WTC11 (cell line): ENCODE measurements at places on chromosomes 7 and 10. TPM values are rescaled to one million over a fixed set of nuclear protein-coding genes. Genes with fewer than 3 reads are reported as not detected.

DNA sequence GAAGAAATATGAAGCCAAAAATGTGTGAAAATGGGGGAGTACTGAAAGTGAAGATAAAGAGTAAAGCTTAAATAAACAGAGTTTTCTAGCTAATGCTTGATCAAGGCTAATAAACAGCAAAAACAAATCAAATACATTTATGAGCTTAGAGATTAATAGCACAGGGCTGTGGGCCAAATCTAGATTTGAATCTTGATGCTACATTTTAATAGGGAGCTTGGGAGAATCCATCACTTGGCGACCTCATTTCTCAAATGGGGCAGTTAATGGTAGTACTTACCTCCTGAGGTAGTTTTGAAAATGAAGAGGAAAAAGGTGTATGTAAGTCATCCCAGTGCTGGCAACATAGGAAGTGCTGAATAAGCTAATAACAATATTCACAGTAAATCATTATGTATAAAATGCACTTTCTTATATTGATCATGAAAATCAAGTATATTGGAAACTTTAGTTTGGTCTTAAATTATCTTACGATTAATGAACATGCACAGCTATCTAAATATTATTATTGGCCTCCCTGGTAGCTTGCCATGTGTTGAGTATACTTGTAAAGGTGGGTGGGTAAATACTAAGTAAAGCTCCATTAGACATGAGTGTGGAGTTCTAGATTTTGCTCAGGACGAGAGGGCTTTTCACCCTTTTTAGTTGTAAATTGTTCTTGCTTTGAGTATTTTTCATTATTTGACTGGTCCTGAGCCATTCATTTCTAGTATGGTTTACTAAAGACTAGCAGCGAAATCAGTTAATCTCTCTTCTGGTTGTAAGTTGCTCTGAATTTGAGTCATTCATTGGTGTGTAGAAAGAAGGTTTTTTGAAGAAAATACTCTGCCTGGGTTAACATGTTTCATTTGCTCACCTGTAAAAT is 5.1 kb downstream of the BICC1 start:
- H3K36me3 ChIP-seq = no peaks in the 10 kb centered on the region
- H3K27ac ChIP-seq = no peak overlapping the region
- no peak overlapping the region for H3K4me3 ChIP-seq
- H3K4me1 ChIP-seq = peaks cover 7% of the 10 kb centered on the region
- peaks cover 23% of the 10 kb centered on the region for H3K27me3 ChIP-seq
- no peak for DNase-seq

GRCh38 chr10:88066876-88067275 is 203.5 kb downstream of the PTEN start:
- H3K4me1 ChIP-seq = peaks cover 14% of the 10 kb centered on the region
- no peaks in the 10 kb centered on the region for H3K36me3 ChIP-seq
- no peaks in the 10 kb centered on the region for H3K27me3 ChIP-seq
- H3K4me3 ChIP-seq = no peak overlapping the region
- no peak overlapping the region for H3K27ac ChIP-seq
- DNase-seq = no peak

DNA sequence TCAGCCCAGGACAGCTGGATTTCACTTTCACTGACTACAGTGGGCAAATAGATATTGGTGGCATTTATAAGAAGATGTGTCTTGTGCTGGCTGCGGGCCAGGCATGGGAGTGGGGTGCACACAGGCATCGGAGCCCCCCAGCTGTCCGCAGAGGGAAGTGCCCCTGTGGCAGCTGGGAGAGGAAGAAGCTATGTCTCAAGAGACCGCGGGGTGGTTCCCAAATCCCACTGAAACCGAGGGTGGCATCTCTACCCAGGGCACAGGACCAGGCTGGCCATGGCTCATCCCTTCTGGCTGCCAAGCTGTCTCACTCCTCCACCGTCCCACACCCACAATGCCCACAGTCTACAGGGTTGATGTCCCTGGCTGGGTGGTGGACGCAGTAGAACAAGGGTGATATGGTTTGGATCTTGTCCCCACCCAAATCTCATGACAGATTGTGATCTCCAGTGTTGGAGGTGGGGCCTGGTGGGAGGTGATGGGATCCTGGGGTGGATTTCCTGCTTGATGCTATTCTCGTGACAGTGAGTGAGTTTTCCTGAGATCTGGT is 94.8 kb downstream of the TCERG1L start:
- H3K27me3 ChIP-seq = no peaks in the 10 kb centered on the region; the same call in 1 of the 2 replicates
- no peak for DNase-seq
- no peak overlapping the region for H3K27ac ChIP-seq

- H3K27me3 ChIP-seq = no peaks in the 10 kb centered on the region
- H3K4me3 ChIP-seq = no peak overlapping the region
- H3K36me3 ChIP-seq = no peaks in the 10 kb centered on the region
- DNase-seq = no peak
- H3K4me1 ChIP-seq = peaks cover 13% of the 10 kb centered on the region
- H3K27ac ChIP-seq = no peak overlapping the region
Measured at GRCh38 chr10:69218831-69219230, 1.3 kb upstream of the HKDC1 start.

DNA sequence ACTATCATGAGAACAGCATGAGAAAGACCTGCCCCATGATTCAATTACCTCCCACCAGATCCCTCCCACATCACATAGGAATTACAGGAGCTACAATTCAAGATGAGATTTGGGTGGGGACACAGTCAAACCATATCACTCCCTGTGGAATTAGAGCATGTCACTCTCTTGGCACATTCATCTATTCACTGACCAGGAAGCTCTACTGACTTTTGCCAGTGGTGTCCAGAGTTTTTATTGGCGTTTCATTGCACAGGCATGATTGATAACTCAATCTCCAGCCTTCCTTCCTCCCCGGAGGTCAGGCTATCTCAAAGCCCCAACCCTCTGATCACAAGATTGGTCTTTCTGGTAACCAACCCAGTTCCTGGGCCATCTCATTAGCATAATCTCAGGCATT is 478.9 kb upstream of the NRP1 start:
- DNase-seq = no peak
- peaks cover 11% of the 10 kb centered on the region for H3K4me1 ChIP-seq
- peaks cover 14% of the 10 kb centered on the region for H3K36me3 ChIP-seq
- H3K27ac ChIP-seq = no peak overlapping the region

DNA sequence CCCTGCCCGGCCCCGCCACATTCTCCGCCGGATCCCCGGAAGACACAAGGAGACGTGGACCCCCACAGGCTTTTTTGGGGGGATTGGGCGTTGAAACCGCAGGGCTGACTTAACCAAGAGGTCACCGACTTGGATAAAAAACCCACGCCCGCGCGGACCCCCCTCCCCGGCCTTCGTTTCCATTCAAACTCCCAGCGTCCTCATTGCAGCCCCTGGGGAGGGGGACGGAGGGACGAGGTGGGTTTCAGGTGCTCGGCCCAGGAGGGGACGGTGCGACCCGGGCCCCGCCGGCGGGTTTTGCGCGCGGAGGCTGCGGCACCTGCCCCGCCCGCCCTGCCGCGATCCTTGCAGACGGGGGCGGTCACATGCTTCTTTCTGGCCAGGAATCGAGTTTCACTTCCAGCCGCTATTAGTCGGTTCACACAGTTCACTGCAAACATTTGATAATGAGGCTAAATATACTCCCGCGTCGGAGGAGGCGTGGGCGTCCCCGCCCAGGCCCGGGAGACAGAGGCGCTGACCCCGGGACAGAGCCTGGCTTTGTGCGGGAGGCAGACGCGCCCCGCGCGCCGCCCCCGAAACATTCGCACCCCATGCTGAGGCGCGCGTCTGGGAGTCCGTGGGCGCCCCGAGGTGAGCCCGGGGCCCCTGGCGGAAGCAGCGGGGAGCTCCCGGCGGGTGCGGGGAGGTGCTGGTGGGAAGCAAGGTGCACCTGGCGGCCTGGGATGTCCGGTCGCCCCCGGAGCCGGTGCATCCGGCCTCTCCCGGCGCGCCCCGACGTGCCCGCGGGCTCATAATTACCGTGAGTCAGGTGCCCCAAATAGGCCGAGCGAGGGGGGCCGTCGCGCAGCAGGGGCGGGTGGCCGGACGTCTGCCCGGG is 2.7 kb upstream of the PDGFA start:
- peak; percentile 42 for DNase-seq
- H3K4me3 ChIP-seq = peak overlapping the region; percentile 65
- H3K4me1 ChIP-seq = peaks cover 11% of the 10 kb centered on the region
- no peaks in the 10 kb centered on the region; the same call in 1 of the 2 replicates for H3K36me3 ChIP-seq

GRCh38 chr7:39527951-39528350 is 38.3 kb upstream of the YAE1 start:
- peaks cover 29% of the 10 kb centered on the region for H3K4me1 ChIP-seq
- H3K27ac ChIP-seq = no peak overlapping the region
- H3K36me3 ChIP-seq = no peaks in the 10 kb centered on the region
- no peaks in the 10 kb centered on the region for H3K27me3 ChIP-seq

DNA sequence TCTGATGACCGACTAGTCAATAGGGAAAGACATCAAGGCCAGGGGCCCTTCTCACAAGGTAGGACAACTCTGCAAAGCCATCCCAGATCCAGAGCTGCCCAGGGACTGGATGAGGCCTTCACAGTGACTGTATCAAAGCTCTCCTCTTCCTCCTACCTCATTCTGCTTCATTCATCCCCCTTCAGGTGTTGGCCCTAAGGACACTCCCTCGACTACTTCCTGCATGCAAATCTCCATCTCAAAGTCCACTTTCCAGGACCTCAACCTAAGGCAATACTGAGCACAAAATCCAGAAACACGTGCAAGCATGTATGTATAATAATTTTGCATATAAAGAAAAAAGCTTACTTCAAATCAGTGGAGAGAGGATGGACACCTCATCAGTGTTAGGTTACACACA is 25.1 kb downstream of the DPY19L1 start:
- 0 out of 2 replicates have a peak overlapping the region, but pooled peaks have one; percentile 28 for H3K27ac ChIP-seq
- H3K4me3 ChIP-seq = no peak overlapping the region
- peaks cover 20% of the 10 kb centered on the region for H3K36me3 ChIP-seq
- no peaks in the 10 kb centered on the region for H3K27me3 ChIP-seq

GRCh38 chr10:85168243-85168642 is 839.9 kb downstream of the CCSER2 start:
- no peak overlapping the region for H3K27ac ChIP-seq
- H3K27me3 ChIP-seq = no peaks in the 10 kb centered on the region; the same call in 1 of the 2 replicates
- H3K4me3 ChIP-seq = no peak overlapping the region
- no peak for DNase-seq
- H3K4me1 ChIP-seq = no peaks in the 10 kb centered on the region
- no peaks in the 10 kb centered on the region for H3K36me3 ChIP-seq

- H3K36me3 ChIP-seq = peaks cover 12% of the 10 kb centered on the region
- no peak for DNase-seq
- H3K27me3 ChIP-seq = no peaks in the 10 kb centered on the region; the same call in 1 of the 2 replicates
- peaks cover 33% of the 10 kb centered on the region for H3K4me1 ChIP-seq
- peak overlapping the region; percentile 88 for H3K27ac ChIP-seq
Measured at GRCh38 chr7:130356876-130357611, 12.4 kb downstream of the CPA5 start.

- no peaks in the 10 kb centered on the region for H3K36me3 ChIP-seq
- no peak overlapping the region for H3K4me3 ChIP-seq
- DNase-seq = no peak
- no peaks in the 10 kb centered on the region for H3K27me3 ChIP-seq
- H3K4me1 ChIP-seq = peaks cover 20% of the 10 kb centered on the region; the same call in 1 of the 2 replicates
- no peak overlapping the region for H3K27ac ChIP-seq
Measured at GRCh38 chr10:12432402-12433189, 83.2 kb downstream of the CAMK1D start.

GRCh38 chr7:99788554-99788953 is 4.6 kb upstream of the CYP3A4 start:
- H3K27ac ChIP-seq = no peak overlapping the region
- no peaks in the 10 kb centered on the region for H3K36me3 ChIP-seq
- H3K4me3 ChIP-seq = no peak overlapping the region
- no peaks in the 10 kb centered on the region for H3K4me1 ChIP-seq

DNA sequence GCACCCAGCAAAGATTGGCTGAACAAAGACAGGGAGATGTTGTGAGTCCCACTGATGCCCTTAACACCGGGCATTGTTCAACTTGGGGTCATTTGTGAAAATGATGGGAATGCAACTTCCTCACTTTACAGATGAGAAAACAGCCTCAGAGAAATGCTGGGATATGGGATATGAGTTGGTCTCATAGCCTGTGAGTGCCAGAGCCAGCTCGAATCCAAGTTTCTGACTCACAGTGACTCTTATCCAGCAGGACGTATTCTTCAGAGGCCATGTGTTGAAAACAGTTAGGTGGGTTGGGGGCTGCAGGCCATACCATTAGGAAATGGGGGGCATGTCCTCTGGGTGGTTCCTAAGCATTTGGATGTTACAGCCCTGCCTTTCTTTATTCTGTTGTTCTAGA is 45.2 kb downstream of the KIAA1217 start:
- H3K4me3 ChIP-seq = no peak overlapping the region
- no peak overlapping the region for H3K27ac ChIP-seq

DNA sequence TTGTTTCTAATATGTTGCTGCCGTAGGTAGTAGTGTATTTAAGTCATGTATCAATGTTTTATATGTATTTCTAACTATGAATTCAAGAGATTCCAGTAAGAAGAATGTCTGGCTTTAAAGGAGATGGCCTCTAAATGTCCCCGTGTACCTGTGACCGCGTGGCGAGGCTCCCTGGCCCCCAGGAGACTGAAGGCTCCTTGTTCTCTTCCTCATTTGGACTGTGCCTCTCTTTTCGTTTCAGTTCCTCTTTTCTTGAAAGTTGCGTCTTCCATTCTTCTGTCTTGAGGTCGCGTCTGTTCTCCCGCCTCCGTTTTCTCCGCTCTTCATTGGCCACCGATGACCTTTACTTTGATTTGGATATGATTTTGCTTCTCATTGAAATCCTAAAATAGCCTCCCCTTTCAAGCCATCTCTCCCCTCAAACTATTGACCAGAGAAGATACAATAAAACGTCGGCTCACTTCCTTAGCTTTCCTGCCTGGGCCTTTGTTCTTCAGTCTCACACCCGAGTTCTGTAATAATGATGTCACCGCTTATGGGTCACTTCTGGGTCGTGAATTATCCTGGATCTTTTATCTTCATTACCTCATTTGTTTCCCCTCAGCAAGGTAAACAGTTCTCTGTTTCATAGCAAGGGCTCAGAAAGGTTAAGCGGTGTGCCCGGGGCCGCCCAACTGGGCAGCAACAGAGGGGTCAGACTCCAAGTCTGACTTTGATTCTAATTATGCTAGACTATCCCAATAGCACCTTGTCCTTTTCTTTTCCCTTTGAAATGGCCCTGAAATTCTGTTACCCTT is 28.7 kb downstream of the WIPI2 start:
- DNase-seq = no peak
- peaks cover 76% of the 10 kb centered on the region for H3K36me3 ChIP-seq
- no peaks in the 10 kb centered on the region for H3K4me1 ChIP-seq
- H3K27me3 ChIP-seq = no peaks in the 10 kb centered on the region
- H3K27ac ChIP-seq = no peak overlapping the region

DNA sequence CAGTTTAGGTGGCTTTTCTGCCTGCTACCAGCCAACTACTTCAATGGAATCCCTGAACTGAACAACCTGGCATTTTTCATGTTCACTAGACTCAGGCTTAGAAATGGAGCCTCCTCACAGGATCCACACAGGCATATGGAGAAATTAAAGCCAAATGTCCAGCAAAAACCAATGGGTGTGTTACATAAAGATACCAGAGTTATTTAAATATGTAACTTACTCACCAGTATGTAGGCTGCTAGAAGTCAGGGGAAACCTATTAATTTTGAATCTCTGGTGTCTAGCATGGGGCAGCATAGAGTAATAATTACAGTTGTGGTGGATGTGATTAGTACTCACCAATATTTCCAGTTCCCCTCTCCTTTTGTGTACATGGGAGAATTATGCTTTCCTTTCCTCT is 383.6 kb downstream of the LRMDA start:
- no peak overlapping the region for H3K4me3 ChIP-seq
- no peak overlapping the region for H3K27ac ChIP-seq
- H3K27me3 ChIP-seq = no peaks in the 10 kb centered on the region; the same call in 1 of the 2 replicates
- no peaks in the 10 kb centered on the region for H3K36me3 ChIP-seq
- H3K4me1 ChIP-seq = no peaks in the 10 kb centered on the region

DPY19L1 gene
- 14.9 to 17.7 TPM (median 15.5 TPM) in 3 replicates for total RNA-seq

LMBR1 gene
- total RNA-seq = 55.6 to 57.3 TPM (median 56.5 TPM) in 3 replicates

EN2 gene
- total RNA-seq = not detected in 3 replicates

CAMK2B gene
- 0.41 to 0.53 TPM (median 0.44 TPM) in 3 replicates for total RNA-seq

SPDYE6 gene
- total RNA-seq = not detected in 3 replicates

CYP26C1 gene
- 0.07 to 0.11 TPM (median 0.11 TPM) in 3 replicates for total RNA-seq

DNAH11 gene
- total RNA-seq = 3.5 to 6.4 TPM (median 4.2 TPM) in 3 replicates
